T-helper 22 cell (primary cell): ENCODE measurements at places on chromosomes 7 and 10.

DNA sequence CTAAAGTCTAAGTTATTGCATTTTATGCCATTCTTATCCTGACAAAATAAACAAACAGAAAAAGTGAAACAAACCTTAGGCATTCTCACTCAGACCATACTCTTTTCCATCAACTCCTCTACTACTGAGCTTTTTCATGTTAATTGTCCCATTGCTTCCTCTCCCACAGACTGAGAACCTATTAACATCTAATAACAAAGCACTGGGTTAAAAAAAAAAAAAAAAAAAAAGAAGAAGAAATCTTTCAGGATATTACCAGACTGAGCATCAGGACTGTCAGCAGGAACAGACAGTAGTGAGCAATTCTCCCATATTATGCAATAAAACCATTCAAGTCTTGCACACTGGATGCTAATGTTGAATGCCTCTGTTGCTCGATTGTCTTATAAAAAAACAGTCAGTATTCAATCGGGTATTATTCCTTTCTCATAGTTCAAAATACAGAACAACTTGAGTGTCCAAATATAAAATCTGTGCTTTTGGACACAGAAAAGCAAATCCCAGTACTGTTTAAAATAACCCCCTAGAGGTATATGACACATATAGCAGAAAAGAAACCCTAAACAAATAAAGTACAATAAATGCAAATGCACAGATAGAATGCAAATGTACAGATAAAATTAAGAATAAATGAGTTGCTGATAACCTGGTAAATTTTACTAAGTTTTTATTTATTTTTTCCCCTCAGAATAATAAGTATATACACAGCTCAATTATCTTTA is 531.3 kb upstream of the LRRTM3 start:
- DNase-seq: no peak

DNA sequence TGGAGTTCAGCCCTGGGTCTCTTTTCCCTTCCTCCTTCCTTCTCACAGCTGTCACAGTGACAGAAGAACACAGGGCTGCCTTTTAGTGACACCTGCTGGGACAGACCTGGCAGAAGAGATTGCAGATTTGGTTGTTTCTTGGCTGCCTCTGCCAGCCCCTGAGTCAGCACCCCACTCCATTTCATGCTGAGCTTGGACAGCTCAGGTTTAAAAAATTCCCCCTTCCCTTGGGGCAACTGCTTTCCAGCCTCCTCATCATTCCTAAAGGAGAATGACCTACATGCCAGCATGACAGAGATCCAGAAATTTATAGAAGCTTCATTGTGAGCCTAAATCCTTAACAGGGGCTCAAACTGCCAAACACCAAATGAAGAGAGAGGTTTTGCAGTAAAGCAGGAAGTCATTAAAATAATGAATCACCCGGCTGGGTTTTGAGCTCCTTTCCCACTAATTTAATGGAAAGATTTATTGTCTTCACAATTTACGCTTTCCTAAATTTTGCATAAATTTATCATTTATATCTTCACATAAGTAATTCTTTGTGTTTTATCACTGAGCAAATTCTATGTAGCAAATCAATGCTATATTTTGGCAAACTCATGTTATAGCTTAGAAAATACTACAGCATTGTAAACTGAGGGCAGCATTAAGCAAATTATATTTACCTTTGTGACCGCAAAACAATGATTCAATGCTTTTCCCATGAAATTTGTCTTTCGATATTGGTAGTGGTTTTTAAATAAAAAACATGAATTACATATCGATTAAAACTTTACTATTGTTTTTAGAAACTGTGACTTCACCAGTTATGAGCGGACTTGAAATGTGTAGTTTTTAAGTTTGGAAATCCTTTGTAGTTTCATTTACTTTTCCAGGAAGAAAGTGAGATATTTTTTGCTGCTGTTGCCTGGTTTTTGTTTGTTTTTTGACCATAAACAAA is 399.5 kb upstream of the ANKRD30A start:
- no peak for DNase-seq

DNA sequence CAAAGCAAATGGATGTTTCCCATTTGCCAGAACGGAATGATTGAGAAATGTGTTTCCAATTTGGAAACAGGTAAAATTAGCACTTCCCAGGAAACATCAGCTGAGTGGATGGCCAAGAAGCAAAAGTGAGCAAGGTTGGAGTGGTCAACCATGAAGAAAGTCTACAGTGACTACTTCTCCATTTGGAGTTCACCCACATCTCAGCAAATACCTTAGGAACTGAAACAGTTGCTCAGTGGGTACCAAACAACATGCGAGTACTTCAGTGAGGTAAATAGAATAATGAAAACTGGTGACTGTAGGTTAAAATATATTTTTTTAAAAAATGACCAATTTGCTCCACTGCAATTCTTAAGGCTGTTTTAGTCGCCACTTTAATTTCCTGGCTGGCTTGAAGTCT is 57.7 kb downstream of the SLC16A9 start:
- no peak for DNase-seq

- DNase-seq: no peak
Measured at GRCh38 chr10:71390461-71390835, 6.3 kb upstream of the CDH23 start.

DNA sequence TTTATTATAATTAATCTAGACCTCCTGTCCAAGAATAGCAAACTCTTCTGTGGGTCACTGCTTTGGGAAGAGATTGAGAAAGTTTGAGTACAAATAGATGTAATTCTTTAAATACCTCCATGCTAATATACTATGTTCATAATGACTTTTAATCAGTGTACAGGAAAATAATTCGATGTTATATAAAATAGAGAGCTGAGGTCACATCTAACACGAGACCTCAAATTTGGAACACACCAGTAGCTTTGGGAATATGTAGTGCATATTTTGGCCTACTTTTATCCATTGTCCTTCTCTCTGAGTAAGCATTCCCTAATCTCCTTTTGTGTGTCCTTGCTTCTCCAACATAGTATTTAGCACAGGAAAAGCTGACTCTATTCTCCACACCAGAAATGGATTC is 27.3 kb upstream of the CABCOCO1 start:
- DNase-seq: no peak

DNA sequence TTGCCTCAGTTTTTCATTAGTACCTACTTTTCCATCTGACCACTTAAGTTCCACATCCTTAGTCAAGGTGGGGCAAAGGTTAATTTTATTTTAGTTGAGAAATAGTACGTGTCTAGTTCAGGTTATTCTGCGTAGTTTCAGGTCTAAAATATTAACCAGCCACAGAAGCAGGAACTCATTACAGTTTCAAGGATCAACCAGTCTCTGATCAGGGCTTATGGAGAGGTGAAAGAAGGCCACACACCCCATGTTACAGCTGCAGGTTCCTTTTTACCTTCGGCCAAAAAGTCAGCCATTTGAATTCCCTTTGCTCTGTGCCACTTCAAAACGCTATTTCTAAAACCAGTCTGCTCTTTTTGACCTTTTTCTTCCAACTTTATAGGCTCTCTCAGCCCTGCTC is 134.2 kb downstream of the CTTNBP2 start:
- no peak for DNase-seq

DNA sequence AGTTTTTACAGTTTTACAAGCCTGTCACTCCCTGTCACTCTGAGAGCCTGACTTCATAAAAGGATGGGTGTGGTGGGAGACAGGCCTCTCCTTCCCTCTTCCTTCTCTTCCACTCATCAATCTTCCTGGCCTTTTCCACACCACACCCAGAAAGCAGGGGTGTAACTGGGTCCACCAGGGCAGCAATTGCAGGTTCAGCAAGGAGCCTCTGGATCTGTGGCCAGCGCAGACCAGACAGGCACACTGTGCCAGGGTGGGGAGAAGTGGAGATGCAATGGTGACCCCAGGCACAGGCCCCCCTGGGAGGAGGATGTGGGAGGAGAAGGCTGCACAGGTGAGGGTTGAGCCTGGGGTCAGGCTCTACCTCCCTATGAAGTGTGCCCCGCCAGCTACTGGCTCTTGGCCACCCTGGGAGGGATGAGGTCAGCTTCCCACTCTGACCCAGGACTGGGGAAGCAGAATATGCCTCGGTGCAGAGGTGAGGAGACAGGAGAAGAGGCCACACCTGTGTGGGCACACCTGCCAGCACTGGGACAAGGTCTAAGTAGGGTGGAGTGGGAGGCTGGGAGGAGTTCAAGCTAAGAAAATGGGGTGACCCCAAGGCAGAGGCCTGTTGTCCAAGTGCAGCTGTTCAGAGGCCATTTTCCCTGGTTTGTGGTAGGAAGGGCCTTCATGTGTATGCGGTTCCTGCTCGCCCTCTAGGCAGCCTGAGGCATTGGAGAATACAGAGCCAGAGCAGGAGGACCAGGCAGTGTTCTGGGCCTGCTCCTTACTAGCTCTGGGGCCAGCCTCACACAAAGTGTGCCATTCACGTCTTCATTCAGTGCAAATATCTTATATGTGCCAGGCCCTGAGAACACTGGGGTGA is 20.2 kb upstream of the TMEM72 start:
- DNase-seq: no peak

DNA sequence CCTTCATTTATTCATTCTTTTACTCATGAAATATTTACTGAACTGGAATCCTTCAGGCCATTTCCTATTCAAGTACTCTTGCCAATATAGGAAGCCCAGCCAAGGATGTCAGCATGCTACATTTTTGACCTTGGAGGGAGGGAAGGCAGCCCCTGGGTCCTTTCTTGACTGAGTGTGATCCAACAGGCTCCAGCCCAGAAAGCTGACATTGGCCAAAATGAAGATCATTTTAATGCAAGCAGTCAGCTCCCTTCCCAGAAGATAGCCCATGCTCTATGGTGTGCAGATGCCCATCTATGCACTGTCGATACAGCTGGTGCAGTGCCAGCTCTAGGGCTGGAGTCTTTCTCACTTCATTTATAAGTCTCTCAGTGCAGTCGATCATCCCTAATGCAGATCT is 646.0 kb downstream of the KCNMA1 start:
- DNase-seq: no peak
